ENCODE measurements at places on chromosomes 7 and 10.
A peak's percentile ranks its signal among the peaks of the same experiment; 100 is the strongest.

GRCh38 chr7:116969371-116969902, 16.1 kb downstream of the ST7 start:
- no peak overlapping the region for H3K4me3 ChIP-seq
- H3K27ac ChIP-seq: no peak overlapping the region
- H3K27me3 ChIP-seq: no peaks in the 10 kb centered on the region
- H3K4me1 ChIP-seq: peaks cover 3% of the 10 kb centered on the region
- no peaks in the 10 kb centered on the region for H3K36me3 ChIP-seq
- DNase-seq: no peak

- H3K4me3 ChIP-seq: no peak overlapping the region
- no peak overlapping the region for H3K27ac ChIP-seq
- no peaks in the 10 kb centered on the region for H3K27me3 ChIP-seq
- DNase-seq: no peak
- H3K4me1 ChIP-seq: peaks cover 12% of the 10 kb centered on the region
Measured at GRCh38 chr7:41633690-41634089, 69.2 kb downstream of the INHBA start.

DNA sequence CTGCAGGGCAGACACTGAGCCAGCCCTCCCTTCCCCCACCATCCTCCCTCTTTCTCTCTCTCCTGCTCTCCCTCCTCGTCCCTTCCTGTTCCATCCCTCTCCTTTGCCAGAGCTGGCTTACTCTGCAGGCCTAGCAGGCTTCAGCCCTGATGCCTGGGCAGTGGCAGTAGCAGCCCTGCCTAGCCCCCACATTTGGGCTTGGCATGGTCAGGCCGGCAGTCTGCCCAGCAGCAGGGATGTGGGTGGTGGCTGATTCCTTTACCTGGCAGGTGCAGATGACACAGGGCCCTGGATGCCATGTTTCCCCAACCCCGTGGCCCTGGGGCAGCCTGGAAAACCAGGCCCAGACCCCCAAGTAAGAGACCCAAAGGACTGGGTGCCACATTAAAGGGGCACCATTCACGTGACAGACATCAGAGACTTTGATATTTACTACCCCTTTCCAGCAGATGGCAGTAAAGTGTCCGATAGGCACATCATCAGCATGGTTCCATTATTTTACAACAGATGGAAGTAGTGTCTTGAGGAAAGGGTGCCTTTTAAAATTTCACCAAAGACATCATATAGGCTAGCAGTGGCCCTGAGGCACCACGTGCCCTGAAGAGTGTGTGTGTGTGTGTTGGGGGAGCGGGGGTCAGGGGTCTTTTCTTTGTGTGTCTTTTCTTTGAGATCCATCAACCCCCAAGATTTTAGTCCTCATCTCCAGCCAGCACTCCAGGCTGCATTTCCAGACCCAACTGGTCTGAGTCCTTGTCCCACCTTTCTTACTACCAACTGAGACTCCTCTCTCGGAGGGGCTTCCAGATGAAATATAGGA, 5.9 kb downstream of the KCP start:
- H3K4me1 ChIP-seq: peaks cover 8% of the 10 kb centered on the region
- peaks cover 7% of the 10 kb centered on the region for H3K27me3 ChIP-seq
- no peak overlapping the region for H3K4me3 ChIP-seq
- no peaks in the 10 kb centered on the region for H3K36me3 ChIP-seq

- DNase-seq: no peak
- peak overlapping the region; percentile 65 for H3K4me3 ChIP-seq
Measured at GRCh38 chr10:1419796-1420610, 317.3 kb downstream of the ADARB2 start.

DNA sequence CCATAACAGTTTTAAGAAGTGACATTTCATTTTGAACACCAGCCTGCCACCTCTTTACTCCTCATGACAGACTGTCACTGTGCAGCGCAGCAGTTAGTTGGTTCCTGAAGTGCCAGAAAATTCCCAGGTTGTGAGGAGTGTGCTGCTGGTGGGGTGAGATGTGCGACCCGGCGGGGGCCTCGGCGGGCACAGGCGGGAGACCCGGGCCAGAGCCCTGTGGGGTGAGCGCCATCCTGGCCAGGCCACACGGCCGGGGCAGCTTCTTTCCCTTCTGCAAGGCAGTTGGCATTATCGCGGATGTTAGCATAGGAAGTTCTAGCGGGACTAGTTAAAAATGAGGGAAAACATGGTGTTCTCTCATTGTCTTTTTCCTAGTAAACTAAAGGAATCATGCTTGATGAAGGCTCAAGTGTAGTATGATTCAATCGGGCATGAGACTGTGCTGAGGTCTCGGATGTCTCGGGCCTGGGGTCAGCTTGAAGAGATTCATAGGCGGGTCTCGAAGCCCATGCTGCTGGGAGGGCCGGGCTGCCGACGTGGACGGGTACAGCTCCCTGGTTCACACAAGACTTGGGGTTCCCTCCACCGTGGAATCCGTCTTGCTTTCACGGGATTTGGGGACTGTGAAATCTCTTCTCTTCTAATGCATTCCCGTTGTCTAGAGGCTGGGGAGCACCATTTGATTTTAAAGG, 56.1 kb downstream of the MGMT start:
- no peaks in the 10 kb centered on the region for H3K4me1 ChIP-seq
- no peak for DNase-seq
- no peak overlapping the region for H3K27ac ChIP-seq
- no peak overlapping the region for H3K4me3 ChIP-seq
- H3K36me3 ChIP-seq: peaks cover 27% of the 10 kb centered on the region

DNA sequence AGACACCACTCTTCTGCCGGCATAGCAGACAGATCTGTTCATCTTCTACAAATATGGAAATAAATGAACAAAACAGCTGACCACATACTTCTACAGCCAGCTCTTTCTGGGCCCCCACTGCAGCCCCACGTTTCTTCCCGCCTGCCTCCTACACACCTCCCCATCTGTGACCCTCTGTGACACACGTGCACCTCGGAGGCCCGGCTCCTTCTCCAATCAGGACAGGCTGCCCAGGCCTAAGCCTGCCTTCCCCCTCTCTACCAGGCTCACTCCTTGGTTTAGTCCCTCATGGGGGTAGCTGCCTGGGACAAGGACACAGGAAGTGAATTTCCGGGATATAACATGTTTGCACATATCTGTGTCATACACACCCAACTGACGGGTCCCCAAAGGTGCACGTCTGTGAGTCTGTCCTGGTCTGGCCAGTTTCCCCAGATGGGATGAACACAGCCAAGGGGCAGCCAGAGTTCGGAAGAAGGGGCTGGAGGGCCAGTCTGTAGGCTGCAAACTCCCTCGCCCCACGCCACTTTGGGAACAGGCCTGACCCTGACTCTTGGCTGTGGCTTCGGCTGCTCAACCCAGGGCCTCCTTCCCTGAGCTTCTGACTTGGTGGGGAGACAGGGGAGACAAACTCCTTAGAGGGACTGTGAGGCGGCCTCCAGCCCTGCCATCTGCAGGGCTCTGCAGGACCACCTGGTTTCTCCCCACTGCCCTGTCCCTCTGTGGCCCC, 30.3 kb downstream of the PITRM1 start:
- H3K36me3 ChIP-seq: peaks cover 96% of the 10 kb centered on the region
- H3K27me3 ChIP-seq: no peaks in the 10 kb centered on the region
- no peak overlapping the region for H3K4me3 ChIP-seq
- H3K4me1 ChIP-seq: no peaks in the 10 kb centered on the region

- H3K4me1 ChIP-seq: peaks cover 5% of the 10 kb centered on the region
- no peaks in the 10 kb centered on the region for H3K27me3 ChIP-seq
Measured at GRCh38 chr10:84370283-84370682, 41.9 kb downstream of the CCSER2 start.

GRCh38 chr7:25775999-25776743, 375.8 kb upstream of the NFE2L3 start:
- H3K4me1 ChIP-seq: no peaks in the 10 kb centered on the region
- H3K27me3 ChIP-seq: peaks cover 6% of the 10 kb centered on the region
- DNase-seq: no peak
- no peaks in the 10 kb centered on the region for H3K36me3 ChIP-seq

- peak overlapping the region; percentile 83 for H3K4me3 ChIP-seq
- no peaks in the 10 kb centered on the region for H3K27me3 ChIP-seq
- no peak for DNase-seq
- peak overlapping the region; percentile 53 for H3K27ac ChIP-seq
- H3K36me3 ChIP-seq: peaks cover 3% of the 10 kb centered on the region
Measured at GRCh38 chr10:119652361-119652730, 1.2 kb downstream of the BAG3 start.

GRCh38 chr10:17109475-17110207, 20.0 kb downstream of the CUBN start:
- peaks cover 18% of the 10 kb centered on the region for H3K36me3 ChIP-seq
- no peak for DNase-seq
- H3K4me3 ChIP-seq: no peak overlapping the region

GRCh38 chr10:49107887-49108267, 7.4 kb downstream of the VSTM4 start:
- DNase-seq: no peak
- H3K36me3 ChIP-seq: no peaks in the 10 kb centered on the region
- H3K4me1 ChIP-seq: no peaks in the 10 kb centered on the region
- H3K27ac ChIP-seq: no peak overlapping the region
- H3K27me3 ChIP-seq: peaks cover 16% of the 10 kb centered on the region

GRCh38 chr10:101580486-101581399, 7.3 kb downstream of the POLL start:
- no peaks in the 10 kb centered on the region for H3K27me3 ChIP-seq
- no peaks in the 10 kb centered on the region for H3K4me1 ChIP-seq
- no peak for DNase-seq
- no peak overlapping the region for H3K4me3 ChIP-seq
- H3K36me3 ChIP-seq: peaks cover 59% of the 10 kb centered on the region
- no peak overlapping the region for H3K27ac ChIP-seq

- peaks cover 36% of the 10 kb centered on the region for H3K27me3 ChIP-seq
- H3K4me3 ChIP-seq: no peak overlapping the region
- no peaks in the 10 kb centered on the region for H3K4me1 ChIP-seq
- no peak overlapping the region for H3K27ac ChIP-seq
Measured at GRCh38 chr7:142454862-142455261, 197.0 kb upstream of the PRSS58 start.

DNA sequence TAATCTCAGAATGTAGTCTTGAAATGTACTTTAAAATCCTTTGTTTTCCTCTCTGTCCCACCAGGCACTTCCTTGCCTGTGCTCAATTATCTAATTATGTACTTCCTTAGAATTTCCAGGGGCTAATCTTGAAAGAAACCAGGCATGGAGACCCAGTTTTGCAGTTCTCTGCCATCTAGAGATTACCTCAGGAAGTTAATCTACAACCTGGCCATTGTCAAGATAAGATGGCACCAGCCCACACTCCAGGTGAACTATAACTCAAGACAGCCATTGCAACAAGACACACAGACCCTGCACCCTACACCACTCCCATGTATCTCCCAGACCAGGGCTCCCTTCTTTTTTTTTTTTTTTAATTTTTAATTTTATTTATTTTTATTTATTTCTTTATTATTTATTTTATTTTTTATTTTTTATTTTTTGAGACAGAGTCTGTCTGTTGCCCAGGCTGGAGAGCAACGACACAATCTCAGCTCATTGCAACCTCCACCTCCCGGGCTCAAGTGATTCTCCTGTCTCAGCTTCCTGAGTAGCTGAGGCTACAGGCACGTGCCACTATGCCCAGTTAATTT, 85.9 kb upstream of the TRIM24 start:
- no peaks in the 10 kb centered on the region for H3K36me3 ChIP-seq
- H3K4me3 ChIP-seq: no peak overlapping the region
- no peak overlapping the region for H3K27ac ChIP-seq
- no peak for DNase-seq
- H3K4me1 ChIP-seq: no peaks in the 10 kb centered on the region
- no peaks in the 10 kb centered on the region for H3K27me3 ChIP-seq

DNA sequence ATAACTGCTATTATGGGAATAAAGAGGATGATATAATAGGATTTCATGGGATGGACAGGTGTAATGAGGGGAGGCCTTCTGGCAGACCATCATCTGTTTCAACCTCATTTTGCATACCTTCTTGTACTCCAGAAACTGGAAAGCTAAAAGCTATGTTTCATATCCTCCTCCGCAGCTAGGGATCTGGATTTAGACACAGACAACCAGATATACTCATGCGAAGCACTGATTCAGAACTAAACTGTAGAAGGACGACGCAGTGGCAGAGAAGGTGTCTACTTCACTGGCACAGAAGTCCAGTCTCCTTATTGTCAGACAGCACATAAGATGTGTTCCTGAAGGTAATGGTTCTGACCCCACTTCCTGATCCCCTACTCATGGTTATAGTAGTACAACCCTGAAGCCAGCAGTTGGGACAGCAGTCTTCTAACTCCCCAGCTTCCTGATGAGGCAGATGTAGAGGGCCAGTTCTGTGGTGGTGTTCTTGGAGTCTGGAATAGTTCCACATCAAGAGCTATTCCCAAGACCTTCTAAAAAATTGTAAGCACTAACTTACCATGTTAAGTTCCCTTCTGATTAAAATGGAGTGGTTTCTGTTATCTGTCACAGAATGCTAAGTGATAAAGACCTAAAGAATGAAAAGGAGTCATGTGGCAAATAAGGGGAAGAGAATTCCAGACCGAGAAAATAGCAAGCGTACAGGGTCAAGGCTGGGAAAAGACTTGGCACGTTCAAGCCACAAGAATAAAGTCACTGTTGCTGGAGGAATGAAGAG, 550.3 kb downstream of the GRM8 start:
- no peak for DNase-seq
- no peak overlapping the region for H3K4me3 ChIP-seq
- H3K27me3 ChIP-seq: no peaks in the 10 kb centered on the region
- peaks cover 15% of the 10 kb centered on the region for H3K4me1 ChIP-seq

DNA sequence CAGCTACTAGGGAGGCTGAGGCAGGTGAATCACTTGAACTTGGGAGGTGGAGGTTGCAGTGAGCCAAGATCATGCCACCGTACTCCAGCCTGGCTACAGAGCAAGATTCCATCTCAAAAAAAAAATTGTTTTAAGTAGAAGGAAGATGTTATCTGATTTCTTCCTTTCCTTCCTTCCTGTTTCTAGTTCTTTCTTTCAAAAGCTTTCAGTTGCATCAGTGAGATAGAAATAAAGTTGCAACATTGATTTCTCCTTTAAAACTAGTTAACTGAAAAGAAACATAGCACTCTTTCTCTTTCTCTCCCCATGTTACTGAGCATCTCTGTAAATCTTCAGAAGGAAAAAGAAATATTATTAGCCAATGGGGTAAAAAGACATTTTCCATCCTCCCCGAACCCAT, 37.5 kb downstream of the CNNM1 start:
- DNase-seq: no peak
- H3K36me3 ChIP-seq: no peaks in the 10 kb centered on the region
- no peak overlapping the region for H3K4me3 ChIP-seq
- H3K27me3 ChIP-seq: peaks cover 4% of the 10 kb centered on the region
- no peak overlapping the region for H3K27ac ChIP-seq

DNA sequence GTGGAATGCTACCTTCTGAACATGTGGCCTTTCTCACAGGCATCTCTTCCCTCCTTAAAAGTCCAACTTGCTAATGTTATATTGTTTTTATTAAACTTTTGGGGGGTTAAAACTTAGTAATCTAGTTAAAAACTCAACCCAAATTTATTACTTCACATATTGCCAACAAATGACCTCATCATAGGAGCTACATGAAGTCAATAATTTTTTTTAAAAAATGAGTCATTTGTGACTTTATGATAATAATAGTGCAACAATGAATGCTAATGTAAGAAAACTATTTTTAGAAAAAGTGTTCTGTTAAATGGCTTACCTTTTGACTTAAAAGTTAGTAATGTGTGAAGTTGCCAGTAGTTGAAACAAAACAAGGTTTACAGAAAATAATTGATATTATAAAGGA, 325.9 kb upstream of the FZD1 start:
- H3K27me3 ChIP-seq: no peaks in the 10 kb centered on the region
- H3K36me3 ChIP-seq: peaks cover 34% of the 10 kb centered on the region
- no peak overlapping the region for H3K4me3 ChIP-seq
- no peak overlapping the region for H3K27ac ChIP-seq
- H3K4me1 ChIP-seq: peaks cover 6% of the 10 kb centered on the region
- DNase-seq: no peak

Measured in activated B cell treated with CpG ODN at 0.5 μM for 24 hours (primary cell).